ENCODE measurements at places on chromosomes 6 and 20.

GRCh38 chr6:134171517-134171916, 119.1 kb upstream of the SLC2A12 start:
- DNase-seq: no peak

DNA sequence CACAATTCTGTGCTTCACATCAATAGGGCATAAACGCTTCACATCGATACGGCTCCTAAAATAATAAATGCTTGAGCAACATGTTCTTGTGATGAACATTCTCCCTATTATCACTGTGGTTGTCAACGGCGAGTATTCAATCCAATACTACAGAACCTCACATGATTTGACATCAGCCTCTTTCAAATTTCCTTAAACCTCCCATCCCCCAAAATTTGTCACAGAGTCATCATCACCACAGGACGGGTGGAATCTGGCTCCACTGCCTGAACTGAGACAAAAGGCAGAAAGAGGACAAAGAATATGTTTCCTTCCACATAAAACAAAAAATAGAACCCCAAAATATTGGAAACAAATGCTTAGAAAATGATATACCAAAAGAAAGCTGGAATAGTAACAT, 7.3 kb downstream of the THEMIS start:
- no peak for DNase-seq

- no peak for DNase-seq
These were observed 306.8 kb downstream of the FOXC1 start for GRCh38 chr6:1916334-1917070.

- no peak for DNase-seq
These were observed 6.7 kb upstream of the GFOD1 start for GRCh38 chr6:13494137-13494536.

DNA sequence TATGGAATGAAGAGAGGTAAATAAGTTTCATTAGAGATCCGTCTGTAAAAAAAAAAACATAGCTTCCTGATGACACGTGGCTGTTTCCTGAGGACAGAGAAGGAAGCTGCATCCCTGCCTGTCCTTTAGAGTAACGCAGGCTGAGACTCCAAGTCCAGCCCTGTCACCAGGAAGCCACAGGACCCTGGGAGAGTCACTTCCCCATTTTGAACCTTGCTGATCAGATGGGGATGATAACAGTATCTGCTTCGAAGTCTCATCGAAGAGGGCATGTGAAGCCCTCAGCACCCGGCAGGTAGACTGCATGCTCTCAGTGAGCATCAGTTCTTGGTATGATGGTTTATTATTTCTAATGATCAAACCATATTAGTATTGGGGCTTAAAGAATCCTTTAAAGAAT, 139.1 kb upstream of the KCNG1 start:
- no peak for DNase-seq

- DNase-seq: no peak
These were observed 447.9 kb downstream of the HTR1B start for GRCh38 chr6:77015350-77015749.

GRCh38 chr20:50898475-50898874, 32.8 kb downstream of the ADNP start:
- DNase-seq: no peak

DNA sequence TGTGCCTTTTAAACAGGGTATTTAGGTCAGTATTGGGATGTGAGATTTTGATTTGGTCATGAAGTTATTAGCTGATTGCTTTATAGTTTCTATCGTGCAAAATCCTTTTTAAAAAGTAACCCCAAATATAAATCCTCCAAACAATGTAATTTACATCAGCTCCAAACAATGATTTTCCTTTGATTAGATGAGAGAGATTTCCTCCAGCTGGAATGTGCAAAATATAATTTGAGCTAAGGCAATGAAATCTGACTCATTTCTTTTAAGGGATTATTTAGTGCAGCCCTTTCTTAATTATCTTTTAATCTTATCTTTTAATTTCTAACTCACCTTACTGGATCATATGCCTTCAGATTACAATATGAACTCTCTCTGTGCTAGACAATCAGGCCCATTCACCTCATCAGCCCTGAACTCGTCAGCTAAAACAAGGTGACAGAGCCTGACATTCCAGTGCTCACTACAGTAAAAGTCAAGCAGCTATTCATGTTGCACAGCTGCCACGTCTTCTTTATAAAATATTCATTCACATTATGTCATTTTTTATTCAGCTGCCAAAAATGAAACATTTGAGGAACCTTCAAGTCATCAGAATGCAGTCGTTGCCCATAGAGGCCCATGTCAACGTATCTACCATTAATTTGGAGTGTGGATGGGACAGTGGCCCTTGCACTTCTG, 440.1 kb downstream of the CBLN4 start:
- DNase-seq: no peak

DNA sequence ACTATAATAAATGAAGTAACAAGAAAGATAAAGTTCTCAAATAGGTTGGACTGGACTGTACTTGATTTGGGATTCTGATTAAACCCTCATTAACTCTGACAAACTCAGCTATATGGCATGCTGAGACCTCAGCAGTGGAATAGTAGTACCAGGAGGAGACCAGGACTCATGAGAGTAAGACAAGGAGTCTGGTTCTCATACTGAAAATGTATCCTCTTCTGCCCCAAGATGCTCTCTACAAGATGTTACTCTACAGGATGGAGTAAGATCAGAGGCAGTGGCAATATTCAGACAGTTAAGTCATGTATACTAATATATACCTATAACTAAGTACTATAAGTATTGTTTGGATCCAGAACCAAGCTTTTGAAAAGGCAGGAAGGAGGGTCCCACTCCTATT, 31.9 kb upstream of the SYNCRIP start:
- no peak for DNase-seq

- no peak for DNase-seq
These were observed 2.6 kb upstream of the TFAP2C start for GRCh38 chr20:56626367-56627121.

GRCh38 chr6:154786144-154786868, 53.1 kb downstream of the SCAF8 start:
- no peak for DNase-seq

GRCh38 chr6:52664991-52665686, 5.8 kb upstream of the TMEM14A start:
- DNase-seq: no peak
